ENCODE measurements at places on chromosomes 2 and 18. TPM values are rescaled to one million over a fixed set of nuclear protein-coding genes. Genes with fewer than 3 reads are reported as not detected.

ERBB4 gene
- total RNA-seq: 17.8 TPM

ITM2C gene
- total RNA-seq: 88.1 TPM

GRCh38 chr18:64399566-64399965, 250.7 kb upstream of the LINC00305 start:
- DNase-seq: peak; percentile 75

- no peak for DNase-seq
Measured at GRCh38 chr2:202758604-202759003, 113.0 kb downstream of the ICA1L start.
